Stimulated activated effector memory CD8-positive, alpha-beta T cell treated with anti-CD3 and anti-CD28 coated beads, Interleukin-12 subunit alpha, Interleukin-12 subunit beta, amount 100 ng/mL, for 72 hours (primary cell): ENCODE measurements at places on chromosomes 3 and 15.

DNA sequence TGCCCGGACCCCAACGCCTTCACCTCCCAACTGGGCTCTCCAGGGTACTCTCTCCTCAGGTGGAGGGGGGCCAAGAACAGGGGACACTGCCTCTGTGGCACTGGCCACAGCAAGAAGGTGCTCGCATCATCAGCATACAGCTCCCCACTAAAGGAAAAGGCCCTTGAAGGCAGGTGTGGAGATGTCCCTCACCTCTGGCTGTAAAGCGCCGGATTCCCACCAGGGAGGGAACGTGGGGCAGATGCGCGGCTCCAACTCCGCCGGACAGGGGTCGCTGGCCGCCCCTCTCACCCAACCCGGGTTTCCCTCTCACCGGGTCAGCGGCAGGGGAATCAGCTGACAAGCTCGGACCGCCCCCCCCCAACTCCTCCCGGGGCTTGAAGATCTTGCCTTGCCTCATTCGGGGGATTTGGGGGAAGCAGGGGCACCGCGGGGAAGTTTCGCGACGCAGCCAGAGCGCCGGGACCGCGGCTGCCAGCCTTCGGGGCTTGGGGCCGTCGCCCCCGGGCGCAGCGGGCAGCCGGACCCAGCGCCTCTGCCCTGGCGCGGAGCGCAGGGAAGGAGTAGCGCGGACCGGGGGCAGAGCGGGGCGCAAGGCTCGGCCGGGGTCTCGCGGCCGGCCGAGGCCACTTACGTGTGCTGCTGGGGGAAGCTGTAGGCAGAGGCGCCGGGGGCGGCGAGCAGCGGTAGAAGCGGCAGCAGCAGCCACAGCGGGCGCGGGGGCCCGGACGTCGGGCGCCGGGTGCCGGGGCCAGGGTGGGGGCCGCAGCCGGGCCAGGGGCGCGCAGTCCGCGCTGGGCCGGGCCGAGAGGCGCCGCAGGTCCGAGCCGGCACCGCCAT lies 630 bp downstream of the CACNA2D2 start:
- DNase-seq = peak; percentile 54

DNA sequence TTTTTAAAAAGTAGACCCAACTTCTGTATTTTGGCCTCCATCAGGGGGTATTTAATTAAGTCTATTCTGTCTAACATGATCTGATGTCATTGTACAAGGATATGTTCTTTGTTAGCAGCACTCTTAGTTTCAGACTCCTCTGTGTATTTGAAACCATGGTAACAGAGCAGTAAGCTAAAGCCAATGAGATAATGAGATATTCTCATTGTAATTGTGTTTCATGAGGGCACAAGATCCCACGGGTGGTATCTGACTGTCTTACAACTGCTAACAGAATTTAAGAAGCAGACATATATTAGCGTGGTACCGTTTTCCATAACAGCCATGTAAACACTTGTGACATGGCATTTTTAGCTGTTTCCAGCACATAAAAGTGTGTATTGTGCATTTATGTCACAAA lies 251.2 kb upstream of the VEPH1 start:
- no peak for DNase-seq

- DNase-seq = no peak
Measured at GRCh38 chr3:164406281-164406680, 672.0 kb downstream of the SI start.

- no peak for DNase-seq
Measured at GRCh38 chr15:78056714-78057269, 20.7 kb downstream of the TBC1D2B start.

- no peak for DNase-seq
Measured at GRCh38 chr3:170563712-170564423, 22.0 kb downstream of the SLC7A14 start.

GRCh38 chr3:102545276-102545675 lies 110.5 kb downstream of the ZPLD1 start:
- no peak for DNase-seq

GRCh38 chr3:133455960-133456359 lies 56.1 kb downstream of the BFSP2 start:
- DNase-seq = no peak

DNA sequence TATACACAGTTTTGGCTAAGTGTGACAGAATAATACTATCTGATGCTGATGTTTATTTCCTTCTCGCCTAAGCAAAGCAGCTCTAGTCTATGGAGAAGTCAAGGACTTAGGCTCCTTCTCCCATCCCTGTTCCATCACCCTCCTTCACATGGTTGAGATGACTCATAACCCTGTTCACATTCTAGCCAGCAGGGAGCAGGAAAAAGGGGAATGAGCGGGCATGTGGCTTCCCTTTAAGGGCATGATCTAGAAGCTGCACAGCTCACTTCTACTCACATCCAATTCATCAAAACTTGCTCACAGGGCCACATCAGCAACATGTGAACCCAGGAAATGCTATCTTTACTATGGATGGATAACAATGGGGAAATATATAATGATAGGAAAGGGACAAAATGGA lies 40.9 kb downstream of the CBLB start:
- DNase-seq = no peak

GRCh38 chr3:185342459-185343174 lies 20.3 kb upstream of the MAP3K13 start:
- no peak for DNase-seq

DNA sequence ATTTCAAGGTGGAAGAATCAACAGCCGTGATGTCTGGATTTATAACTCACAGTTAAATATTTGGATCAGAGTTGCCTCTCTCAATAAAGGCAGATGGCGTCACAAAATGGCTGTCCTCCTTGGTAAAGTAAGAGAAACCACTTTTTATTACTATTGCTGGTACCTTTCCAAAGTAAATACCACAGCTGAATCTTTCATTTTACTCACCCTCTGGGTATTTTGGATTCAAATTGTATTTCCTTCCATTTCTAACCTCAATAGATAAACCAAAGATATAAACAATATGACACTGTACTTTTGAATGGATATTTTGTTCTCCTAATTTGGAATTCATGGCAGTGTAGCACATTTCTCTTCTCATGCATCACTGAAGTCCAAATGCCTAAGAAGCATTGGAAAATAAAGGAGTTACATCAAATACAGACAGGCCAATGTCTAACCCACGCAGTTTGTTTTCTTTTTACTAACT lies 29.5 kb downstream of the KLHL24 start:
- no peak for DNase-seq
